Epithelial cell of prostate (primary cell): ENCODE measurements at places on chromosomes 16 and 17.
A peak's percentile ranks its signal among the peaks of the same experiment; 100 is the strongest.

GRCh38 chr17:17110520-17110919 is 68.3 kb downstream of the MPRIP start:
- DNase-seq: no peak

DNA sequence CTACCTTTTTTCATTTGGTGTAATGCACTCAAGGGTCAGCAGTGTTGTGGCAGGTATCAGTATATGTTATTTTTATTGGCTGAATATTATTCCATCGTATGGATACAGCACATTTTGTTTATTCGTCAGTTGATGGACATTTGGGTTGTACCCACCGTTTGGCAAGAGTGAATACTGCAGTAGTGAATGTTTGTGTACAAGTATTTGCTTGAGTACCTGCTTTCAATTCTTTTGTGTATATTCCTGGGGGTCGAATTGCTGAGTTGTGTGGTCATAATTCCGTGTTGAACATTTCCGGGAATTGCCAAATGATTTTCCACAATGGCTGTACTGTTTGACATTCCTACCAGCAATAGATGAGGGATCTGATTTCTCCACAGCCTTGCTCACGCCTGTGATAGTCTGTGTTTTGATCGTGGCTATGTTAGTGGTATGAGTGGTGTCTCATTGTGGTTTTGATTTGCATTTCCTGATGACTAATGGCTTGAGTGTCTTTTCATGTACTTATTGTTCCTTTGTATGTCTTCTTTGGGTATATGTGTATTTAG is 108.4 kb downstream of the OR1D5 start:
- peak; percentile 95 for DNase-seq

DNA sequence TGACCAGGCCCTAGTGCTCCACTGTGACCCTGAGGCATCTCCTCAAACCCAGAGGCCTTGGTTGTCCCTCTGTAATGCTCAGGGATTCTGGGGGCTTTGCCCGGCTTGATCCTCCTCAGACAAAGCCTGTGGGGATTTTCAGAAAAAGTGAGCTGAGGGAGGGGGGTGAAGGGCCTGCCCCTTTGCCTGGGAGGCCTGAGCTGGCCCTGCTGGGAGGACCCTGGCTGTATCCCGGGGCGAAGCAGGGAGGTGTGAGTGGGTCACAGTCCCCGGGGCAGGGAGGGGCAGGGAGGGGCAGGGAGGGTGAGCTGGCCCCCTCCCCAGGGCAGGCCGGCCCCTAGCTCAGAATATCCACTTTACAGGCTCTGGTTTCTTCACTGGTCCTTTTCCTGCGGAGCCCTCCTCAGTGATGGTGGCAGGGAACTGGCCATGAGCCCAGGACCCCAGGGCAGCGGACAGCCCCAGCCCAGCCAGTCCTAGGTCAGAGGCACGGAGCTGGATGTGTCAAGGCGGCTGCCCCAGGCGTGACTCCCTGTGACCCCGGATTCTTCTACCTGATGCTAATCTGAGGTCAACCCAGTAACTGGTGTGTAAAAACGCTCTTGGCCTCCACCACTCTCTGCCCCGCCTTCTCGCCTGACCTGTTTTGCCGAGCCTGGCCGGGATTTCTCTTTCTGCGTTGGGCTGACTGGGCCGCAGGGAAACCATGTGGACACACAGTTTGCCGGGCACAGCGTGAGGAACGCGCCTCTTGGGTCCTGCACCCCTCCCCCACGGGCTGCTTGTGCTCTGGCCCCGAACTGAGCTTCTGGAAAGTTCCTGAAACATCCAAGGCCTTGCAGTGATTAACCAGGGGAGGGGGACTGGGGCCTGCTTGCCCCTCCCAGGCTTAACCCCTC is 5.8 kb upstream of the FASN start:
- no peak for DNase-seq

DNA sequence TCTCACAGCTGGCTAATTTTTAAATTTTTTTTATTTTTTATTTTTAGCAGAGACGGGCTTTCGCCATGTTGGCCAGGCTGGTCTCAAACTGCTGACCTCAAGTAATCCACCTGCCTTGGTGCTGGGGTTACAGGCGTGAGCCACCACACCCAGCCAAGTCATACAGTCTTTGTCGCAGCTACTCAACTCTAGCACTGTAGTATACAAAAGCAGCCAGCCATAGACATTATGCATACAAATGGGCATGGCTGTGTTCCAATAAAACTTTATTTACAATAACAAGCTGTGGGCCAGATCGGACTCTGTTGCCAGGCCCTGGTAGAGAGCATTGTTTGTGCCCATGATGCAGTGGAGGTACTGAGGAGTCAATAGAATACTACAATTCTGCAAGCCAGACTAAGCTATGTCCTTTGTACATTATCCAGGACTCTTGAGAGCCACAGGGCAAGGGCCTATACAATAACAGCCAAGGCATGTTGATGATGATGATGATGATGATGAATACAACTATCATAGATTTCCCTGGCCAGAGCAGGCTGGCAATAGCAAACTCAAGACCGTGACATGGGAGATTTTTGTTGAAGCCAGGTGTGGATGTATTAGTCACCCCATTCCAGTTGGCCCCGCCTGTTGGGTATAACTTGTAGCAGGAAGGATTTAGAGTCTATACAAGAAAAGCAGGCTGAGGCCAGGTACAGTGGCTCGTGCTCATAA is 101.8 kb downstream of the MYH11 start:
- DNase-seq: peak; percentile 20

GRCh38 chr16:2015947-2016208 is 3.7 kb upstream of the NPW start:
- no peak for DNase-seq

DNA sequence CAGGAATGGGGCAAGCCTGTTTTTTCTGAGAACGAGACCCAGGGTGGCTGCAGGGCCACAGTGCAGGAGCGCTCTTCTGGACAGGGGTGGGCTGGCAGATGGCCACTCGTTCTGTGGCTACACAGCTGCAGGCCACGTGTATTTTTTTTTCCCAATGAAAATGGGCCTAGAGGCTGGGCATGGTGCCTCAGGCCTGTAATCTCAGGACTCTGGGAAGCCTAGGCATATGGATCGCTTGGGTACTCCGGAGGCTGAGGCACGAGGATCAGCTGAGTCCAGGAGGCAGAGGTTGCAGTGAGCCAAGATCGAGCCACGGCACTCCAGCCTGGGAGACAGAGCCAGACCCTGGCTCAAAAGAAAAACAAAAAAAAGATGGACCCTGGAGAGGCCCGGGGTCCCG is 6.8 kb downstream of the UNKL start:
- no peak for DNase-seq

DNA sequence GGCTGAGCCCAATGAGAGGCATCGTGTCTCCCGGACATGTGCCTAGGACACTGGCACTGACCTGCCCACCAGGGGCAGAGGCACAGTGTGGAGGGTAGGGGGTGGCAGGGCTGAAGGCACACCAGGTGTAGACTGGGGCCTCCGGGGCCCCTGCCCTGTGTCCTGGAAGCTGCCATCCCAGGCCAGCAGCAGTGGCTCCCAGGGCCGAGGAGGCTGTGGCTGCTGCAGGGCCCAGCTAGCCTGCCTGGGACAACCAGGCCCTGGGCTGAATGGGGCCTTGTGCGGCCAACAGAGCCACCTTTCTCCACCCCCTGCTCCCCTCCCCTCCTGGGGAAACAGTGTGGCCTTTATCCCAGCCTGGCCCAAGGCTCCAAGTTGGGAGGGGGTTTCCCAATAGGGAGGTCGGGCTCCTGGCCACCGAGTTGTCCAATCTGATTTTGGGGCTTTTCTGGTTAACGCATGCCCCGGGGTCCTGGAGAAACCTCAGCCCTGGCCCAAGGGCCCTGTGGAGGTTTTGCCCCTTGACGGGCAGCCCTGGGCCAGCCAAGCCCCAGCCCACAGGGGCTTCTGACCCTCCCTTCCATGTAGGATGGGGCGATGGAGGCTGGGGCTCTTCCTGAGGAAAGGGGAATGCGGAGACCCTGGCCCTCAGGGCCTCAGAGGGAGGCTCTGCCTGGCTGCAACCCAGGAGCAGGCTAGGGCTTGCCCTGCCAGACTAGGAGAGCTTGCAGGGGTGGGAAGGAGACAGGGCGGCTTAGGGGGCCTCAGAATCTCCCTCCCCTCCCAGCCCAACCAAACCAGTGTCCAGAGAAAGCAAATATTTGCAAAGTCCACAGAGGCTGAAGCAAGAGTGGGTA is 4.2 kb downstream of the MTSS2 start:
- DNase-seq: no peak

GRCh38 chr17:31310886-31311285 is 3.0 kb downstream of the EVI2B start:
- no peak for DNase-seq

- peak; percentile 89 for DNase-seq
Measured at GRCh38 chr16:1297018-1297696, 12.3 kb upstream of the UBE2I start.

DNA sequence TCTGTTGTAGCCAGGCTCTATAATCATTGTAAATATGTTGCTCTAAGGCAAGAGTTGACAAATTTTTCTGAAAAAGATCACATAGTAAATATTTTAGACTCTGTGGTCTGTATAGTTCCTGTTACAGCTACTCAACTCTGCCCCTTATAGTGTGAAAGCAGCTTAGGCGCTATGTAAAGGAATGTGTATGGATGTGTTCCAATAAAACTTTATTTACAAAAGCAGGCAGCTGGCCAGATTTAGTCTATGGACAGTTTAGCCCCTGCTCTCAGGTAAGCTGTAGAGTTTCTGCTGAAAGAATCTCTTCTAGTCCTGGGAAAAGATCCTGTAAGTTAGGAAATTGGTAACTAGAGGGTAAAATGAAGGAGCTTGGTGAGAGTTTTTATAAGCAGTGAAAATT is 133.1 kb downstream of the SALL1 start:
- DNase-seq: no peak
